Kidney glomerular epithelial cell (primary cell): ENCODE measurements at places on chromosomes 1 and 21.

GRCh38 chr1:107727866-107728265 lies 237.1 kb downstream of the VAV3 start:
- no peak for DNase-seq

GRCh38 chr1:30887485-30888315 lies 20.9 kb downstream of the SDC3 start:
- DNase-seq, result no peak

DNA sequence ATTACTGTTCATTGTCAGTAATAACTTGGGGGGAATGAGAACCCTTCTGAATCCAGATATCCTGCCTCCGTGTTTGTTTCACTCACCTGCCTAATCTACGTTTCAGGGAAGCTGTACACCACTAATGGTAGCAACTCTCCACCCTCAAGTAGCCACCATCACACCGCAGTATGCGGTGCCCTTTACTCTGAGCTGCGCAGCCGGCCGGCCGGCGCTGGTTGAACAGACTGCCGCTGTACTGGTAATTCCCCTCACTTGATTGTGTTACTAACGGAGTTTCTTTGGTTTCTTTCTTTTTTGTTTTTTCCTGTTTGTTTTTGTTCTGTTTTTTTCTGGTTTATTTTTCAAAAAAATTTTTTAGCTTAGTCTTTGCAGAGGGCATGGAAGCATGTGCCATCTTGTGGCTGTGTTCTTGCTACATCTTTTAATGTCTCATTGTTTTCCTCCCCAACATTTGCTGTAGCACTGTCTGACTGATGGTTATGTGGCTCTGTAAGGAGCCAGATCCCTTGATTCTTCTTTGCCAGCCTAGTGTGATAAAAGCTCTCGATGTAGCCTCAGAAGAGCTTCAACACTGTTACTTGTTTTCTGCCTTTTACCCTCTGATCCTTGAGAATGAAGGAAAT lies 15.9 kb upstream of the OLFML3 start:
- DNase-seq, result no peak

GRCh38 chr1:228358039-228358763 lies 48.4 kb downstream of the TRIM11 start:
- DNase-seq, result no peak

DNA sequence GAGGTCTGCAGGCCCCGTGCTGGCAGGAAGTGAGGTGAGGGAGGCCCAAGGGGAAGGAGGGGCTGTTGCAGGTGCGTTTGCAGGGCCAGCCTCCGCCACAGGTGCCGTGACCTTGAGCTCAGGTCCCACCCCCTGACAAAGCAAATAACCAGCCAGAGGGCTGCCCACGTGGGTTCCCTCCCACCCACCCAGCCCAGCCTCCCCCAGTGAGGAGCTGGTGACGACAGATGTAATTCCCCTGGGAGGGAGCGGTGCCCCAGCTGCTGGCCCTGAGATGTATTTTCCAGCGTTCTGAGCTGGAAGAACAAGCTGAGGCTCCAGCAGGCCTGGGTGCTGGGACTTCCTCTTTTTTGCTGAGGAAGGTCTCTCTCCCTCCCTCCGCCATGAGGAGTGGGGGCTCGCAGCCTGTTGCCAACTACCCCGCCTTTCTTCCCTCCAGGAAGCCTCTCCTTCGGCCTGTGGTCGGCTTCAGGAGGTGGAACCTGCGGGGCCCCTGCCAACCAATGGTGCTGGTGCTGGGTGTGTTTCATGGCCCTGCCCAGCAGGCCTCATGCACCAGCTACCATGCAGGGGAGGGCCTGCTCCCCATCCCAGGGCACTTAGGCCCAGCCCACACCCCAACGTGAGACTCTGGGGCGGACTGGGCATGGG lies 153.2 kb downstream of the PRDM16 start:
- DNase-seq, result no peak

- DNase-seq, result no peak
These were observed 4.5 kb downstream of the CNR2 start for GRCh38 chr1:23908453-23909341.

DNA sequence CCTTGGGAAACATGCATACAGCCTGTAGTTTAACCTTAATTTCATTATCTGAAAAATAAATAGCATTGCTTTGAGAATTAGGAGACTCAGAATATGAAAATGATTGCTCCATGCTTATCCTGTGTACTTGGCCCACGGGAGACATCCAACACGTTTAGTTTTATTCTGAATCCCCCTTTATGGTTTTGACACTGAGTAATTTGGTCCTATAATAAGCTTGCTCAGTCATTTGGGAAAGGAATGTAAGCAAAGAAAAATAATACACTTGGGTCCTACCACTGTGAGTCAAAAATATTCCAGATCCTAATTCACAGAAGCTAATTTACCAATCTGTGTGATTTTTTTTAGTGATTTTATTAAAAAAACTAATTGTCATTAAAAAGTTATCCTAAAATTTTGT lies 557.3 kb downstream of the USP25 start:
- peak; percentile 20 for DNase-seq

DNA sequence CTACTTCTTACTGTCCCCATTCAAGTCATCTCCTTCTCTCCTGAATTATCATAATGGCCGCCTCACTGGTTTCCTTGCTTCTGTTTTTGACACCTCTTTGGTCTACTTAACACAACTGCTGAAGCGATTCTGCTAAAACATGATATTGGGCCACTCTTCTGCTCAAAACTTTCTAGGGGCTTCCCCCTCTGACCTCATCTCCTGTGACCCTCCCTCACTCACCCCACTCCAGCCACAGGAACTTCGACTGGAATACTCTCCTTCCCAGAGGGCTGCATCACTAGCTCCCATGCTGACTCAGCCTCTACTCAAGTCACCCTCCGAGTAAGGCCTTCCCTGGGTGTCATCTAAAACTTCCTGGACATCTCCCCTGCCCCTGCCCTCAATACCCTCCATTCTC lies 35.7 kb downstream of the NRIP1 start:
- no peak for DNase-seq

DNA sequence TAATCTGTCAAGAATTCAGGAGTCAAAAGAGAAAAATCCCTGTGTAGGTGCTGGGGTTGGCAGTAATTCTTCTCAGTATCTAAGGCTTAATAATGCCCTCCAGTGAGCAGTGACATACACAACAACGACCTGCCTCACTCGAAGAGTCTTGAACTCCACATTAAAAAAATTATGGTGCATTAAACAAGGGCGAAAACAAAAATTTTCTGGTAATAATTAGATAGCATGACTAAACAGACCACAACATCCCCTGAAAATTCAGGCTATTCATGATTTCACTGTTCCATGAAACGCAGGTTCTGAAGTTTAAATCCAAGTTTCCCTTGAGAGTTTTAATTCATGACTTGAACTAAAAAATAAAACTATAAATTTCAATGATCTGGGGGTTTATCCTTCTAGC lies 5.1 kb downstream of the SRSF4 start:
- DNase-seq, result peak; percentile 51

DNA sequence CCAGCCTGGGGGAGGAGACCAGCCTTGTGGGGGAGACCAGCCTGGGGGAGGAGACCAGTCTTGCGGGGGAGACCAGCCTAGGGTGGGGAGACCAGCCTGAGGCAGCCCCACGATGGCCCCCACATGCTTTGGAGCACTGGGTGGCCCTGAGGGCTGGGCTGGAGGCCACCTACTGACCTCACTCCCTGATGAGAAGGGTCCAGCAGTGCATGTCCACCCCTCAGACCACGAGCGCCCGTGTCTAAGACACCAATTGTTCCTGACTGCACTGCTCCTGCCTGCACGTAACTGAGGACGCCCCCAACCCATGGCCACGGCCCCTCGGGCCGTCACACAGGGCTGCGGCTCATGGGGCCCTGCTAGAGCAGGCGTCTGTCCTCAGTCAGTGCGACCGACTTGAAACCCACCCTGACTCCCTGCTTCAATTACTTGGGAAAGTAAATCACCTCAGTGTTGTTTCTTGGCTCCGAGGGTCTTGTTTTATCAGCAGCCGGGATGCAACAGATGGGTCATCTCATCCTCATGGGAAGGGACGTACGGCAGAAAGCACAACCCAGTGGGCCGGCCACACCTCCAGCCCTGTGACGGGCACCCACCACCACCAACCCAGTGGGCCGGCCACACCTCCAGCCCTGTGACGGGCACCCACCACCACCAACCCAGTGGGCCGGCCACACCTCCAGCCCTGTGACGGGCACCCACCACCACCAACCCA lies at the start of gene SPATC1L:
Gene SPATC1L (minus strand): TSS at position 550 of the 715 bp plus-strand sequence. CDS start 1,643 bp downstream, outside the sequence.
- DNase-seq, result no peak

- DNase-seq, result no peak
These were observed 6.9 kb downstream of the NECTIN4 start for GRCh38 chr1:161082483-161082882.

DNA sequence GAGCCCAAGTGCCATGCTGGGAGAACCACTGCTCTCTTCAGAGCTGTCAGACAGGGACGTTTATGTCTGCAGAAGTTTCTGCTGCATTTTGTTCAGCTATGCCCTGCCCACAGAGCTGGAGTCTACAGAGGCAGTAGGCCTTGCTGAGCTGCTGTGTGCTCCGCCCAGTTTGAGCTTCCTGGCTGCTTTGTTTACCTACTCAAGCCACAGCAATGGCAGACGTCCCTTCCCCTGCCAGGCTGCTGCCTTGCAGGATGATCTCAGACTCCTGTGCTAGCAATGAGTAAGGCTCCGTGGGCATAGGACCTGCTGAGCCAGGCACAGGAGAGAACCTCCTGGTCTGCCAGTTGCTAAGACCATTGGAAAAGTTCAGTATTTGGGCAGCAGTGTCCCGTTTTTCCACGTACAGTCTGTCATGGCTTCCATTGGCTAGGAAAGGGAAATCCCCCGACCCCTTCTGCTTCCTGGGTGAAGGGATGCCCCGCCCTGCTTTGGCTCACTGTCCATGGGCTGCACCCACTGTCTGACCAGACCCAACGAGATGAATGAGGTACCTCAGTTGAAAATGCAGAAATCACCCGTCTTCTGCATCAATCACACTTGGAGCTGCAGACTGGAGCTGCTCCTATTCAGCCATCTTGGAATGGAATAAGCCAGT lies 31.9 kb downstream of the CYP4B1 start:
- DNase-seq, result no peak

DNA sequence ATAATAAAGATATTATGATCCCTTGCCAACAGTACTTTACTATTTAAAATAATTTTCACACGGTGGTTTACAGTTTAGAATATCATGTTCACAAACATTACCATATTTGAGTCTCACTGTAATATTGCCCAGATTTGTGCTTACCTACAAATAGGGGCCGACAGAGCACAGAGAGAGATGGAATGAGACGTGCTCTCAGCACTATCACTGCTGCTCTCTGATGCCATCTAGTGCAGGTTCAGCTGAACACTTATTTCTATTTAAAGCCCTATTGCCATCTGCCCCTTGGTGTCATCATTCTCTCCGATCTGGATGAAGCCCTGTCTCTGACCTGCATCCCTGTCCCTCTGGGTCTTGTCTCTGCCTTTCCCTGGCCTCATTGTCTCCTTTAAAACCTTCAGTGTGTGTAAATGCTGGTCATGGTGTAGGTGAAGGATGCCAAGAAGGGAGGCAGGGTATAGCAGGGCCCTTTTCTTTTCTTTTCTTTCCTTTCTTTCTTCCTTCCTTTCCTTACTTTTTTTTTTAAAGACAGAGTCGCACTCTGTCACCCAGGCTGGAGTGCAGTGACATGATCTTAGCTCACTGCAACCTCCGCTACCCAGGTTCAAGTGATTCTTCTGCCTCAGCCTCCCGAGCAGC lies 6.9 kb upstream of the GPATCH4 start:
- DNase-seq, result peak; percentile 82

GRCh38 chr1:50416553-50417453 lies 6.4 kb downstream of the DMRTA2 start:
- DNase-seq, result no peak

DNA sequence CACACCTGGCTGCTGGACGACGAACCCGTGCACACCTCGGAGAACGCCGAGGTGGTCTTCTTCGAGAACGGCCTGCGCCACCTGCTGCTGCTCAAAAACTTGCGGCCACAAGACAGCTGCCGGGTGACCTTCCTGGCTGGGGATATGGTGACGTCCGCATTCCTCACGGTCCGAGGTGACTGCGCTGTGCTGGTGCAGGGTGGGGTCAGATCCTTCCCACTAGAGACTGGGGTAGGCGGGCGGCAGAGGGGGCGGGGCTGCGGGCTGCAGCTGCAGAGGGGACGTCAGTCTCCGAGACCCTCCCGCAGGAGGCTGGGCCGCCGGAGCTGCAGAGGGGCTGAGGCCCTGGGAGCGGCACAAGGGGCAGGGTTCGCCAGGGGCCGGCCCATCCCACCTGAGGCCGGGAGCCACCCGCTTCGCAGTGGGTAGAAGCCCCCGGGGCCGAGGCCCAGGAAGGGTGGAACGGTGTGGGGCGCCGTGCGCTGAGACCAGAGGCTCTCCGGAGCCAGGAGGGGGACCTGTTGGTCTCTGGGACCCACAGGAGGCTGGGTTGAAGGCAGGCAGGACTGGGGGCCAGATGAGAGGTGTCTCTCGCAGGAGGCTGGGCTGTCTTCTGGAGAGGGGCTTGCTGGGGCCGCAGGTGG lies 90.6 kb downstream of the TRIM11 start:
- DNase-seq, result no peak

GRCh38 chr1:42703888-42704464 lies 21.8 kb downstream of the YBX1 start:
- no peak for DNase-seq

- DNase-seq, result no peak
These were observed 48.0 kb downstream of the PRKAB2 start for GRCh38 chr1:147124266-147124665.

DNA sequence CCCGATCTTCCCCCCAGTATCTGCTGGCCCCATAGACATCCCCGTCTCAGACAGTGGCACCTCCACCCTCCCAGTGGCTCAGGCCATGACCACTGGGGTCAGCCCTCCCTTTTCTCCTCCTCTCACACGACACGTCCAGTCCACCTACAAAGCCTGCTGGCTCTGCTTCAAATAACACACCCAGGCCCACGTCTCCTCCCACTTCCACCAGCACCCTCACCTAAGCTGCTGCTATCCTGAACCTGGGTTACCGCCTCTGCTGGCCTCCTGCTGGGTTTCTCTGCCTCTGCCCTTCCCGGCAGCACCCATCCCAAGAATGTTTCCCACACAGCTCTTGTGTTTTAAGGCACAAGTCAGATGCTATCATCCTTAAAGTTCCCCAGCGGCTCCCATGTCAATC lies 26.0 kb downstream of the MX2 start:
- DNase-seq, result no peak

DNA sequence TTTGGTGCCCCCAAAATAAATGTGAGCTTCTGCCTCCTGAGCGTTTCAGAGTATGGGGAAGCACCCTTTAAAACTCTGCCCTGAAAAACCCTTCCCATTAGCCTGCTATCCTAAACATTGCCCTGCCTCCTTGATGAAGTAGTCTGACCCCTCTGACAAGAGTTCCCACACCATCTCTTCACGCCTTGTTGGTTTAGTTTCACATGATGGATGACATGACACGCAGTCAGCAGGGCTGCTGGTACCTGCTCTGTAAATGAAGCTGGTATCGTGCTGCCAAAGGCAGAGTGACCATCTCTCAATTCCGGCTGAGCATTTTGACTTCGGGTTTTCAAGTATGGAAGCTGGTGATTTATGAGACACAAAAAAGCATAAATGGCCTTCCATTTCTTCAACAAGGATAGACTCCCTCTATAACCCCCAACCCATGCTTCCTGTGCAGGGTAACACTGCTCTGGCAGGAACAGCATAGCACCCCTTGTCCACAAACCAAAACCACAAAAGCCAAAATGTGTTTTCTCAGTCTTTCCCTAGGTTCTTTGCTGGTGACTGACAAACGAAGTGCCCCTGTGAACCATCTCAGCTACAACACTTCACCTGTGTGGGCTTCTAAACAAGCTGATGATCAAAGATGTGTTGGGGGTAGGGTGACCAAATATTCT lies 444.6 kb downstream of the NUF2 start:
- DNase-seq, result no peak
